ENCODE measurements at places on chromosomes 16 and 17.

GRCh38 chr16:83715217-83715920 lies 92.4 kb upstream of the HSBP1 start:
- no peak for DNase-seq

DNA sequence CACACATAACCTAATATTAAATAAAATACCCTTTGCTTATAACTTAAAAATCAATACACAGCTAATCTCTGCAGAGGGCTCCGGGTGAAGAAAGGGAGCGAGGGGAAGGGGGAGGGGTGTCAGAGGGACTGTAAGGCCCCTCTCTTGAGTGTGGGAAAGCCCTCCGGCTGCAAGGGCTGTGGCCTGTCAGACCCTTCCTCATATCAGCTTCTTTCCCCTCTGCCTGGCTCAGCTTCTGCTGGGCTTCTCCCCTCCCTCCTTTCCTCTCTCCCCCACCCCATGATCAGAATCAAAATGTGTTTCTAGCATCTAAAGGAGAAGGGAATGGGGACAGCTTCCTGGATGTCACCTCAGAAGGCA lies 4.6 kb upstream of the SCRN2 start:
- no peak for DNase-seq

DNA sequence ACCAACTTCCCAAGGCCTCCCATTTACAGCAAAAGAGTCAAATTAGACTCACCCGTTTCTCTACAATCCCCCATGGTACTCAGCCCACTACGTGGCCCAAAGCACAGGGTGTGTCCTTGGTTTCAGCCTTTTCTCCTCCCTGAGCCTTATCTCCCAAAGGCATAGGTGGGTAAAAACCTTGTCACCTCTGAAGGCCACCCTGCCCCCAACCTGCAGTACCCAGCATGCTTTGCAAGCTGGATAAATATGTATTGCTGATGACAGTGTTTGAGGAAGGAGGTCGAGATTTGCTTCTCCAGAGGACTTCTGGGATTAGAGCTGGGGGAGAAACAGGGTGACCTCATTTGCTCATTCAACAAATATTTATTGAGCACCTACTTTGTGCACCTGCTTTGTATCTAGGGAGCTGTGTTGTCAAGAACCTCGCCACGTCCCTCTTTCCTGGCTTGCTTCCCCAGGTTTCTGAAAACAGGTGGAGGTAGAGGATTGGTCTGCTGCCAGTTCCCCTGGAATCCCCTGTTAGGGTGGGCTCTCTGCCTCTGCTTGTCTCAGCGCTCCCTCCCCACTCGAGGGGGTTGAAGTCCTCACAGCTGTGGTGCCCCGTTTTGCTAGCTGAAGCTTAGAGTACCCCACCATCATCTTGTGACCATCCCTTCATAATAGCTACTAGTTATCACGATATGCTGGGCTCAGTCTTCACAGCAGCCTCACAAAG lies 3.0 kb downstream of the LASP1 start:
- DNase-seq, result no peak

GRCh38 chr17:34850023-34850422 lies 111.2 kb downstream of the CCT6B start:
- DNase-seq, result no peak

DNA sequence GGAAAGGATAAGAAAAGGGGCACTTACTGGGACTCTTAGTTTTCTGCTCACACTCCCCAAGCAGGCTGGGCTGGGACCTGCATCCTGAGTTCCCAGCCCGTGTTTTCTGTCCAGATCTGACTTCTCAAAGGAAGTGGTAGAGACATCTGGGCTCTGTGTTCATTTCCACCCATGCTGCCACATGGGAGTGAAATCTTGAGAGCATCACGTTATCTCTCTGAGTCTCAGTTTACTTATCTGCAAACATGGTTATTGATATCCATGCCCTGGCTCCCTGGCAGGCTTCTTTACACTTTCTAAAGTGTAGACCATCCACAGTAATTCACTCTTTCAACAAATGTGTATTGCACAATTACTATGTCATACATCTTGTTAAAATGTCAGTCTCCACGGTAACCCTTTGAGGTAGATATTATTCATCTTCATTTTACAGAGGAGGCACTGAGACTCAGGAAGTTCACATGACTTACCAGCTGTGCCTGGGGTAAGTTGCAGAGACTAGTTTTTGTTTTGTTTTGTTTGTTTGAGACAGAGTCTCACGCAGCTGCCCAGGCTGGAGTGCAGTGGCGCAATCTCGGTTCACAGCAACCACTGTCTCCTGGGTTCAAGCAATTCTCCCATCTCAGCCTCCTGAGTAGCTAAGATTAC lies 3.4 kb downstream of the ZNF688 start:
- DNase-seq, result no peak

- no peak for DNase-seq
These were observed 39.5 kb upstream of the HLF start for GRCh38 chr17:55225237-55225636.

- no peak for DNase-seq
These were observed 223.0 kb downstream of the TANC2 start for GRCh38 chr17:63189082-63189481.

DNA sequence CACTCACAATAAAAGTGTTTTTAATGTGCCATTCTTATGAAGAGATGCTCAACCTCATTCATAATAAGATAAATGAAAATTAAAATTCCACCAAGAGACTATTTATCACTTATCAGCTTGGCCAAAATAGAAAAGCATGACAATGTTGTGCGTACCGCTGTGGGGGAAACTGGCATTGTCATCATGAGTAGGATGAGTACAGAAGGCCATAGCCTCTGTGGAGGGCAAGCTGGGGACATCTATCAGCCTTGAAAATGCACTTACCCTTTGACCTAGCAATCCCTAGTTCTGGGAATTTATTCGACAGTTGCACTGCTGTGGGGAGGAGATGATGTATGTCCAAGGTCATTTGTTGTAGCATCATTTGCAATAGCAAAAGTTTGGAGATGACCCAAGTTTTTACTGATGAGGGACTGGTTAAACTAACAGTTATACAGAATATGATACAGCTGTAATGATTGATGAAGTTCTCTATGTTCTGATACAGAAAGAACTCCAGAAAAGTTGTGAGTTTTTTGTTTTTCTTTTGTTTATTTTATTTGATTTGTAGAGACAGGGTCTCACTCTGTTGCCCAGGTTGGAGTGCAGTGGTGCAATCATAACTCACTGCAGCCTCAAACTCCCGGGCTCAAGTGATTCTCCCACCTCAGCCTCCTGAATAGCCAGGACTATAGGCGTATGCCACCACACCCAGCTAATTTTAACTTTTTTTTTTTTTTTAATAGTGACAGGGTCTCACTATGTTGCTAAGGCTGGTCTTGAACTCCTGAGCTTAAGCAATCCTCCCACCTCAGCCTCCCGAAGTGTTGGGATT lies 13.7 kb upstream of the PRKCB start:
- no peak for DNase-seq

- no peak for DNase-seq
These were observed 199.9 kb downstream of the ZFHX3 start for GRCh38 chr16:72848028-72848400.

GRCh38 chr16:59605706-59606105 lies 871.6 kb upstream of the GOT2 start:
- no peak for DNase-seq

DNA sequence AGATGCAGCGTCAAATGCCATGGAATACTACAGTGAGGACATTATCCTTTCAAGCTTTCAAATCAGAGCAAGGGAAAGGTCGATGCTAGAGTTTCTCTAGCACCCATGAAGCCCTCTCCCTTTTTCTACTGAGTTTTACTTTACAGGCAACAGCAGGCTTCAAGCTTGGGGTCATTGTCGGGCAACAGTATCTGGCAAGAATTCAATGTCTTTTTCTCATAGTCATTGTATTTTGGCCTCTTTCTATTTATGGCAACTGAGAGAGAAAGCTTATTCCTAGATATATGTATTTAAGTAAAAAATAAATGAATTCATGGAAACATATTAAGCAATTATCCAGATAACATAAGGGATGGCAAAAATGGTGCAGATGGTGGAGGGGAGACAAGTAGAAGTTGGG lies 364 bp upstream of the CETP start:
- no peak for DNase-seq

Measured in NT2/D1 (cell line).